B cell (primary cell): ENCODE measurements at places on chromosomes 16 and 17.
A peak's percentile ranks its signal among the peaks of the same experiment; 100 is the strongest.

DNA sequence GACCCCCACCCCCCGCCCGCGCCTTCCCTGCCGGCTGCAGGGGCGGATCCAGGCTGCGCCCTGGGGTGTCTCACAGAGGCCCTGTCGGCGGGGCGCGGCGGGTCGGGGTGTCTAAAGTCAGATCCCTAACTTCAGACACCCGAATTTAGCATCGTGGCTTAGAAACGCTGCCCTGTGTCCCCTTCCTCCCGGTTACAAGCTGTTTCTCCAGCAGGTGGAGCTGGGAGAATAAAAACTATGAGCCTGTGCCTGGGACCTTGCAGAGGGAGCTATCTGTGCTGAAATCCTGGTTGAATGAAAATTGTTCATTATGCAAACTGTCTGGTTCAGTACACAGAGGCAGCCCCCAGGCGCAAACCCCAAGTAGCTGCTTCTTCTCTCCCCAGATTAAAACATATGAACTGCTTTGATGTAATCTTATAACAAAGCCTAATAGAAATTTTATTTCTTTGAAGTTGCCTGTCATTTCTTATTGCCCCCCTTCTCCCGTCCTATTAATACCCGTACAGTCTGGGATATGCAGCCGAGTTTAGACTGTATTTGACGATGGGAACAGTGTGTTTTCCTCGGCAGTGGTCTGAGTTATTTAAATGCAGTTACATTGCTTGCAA is 79.0 kb downstream of the RPA1 start:
- peak; percentile 51 for DNase-seq

GRCh38 chr16:67399218-67399733 is 6.0 kb upstream of the TPPP3 start:
- DNase-seq: peak; percentile 72

GRCh38 chr16:11734025-11734652 is 8.5 kb downstream of the TXNDC11 start:
- DNase-seq: no peak

DNA sequence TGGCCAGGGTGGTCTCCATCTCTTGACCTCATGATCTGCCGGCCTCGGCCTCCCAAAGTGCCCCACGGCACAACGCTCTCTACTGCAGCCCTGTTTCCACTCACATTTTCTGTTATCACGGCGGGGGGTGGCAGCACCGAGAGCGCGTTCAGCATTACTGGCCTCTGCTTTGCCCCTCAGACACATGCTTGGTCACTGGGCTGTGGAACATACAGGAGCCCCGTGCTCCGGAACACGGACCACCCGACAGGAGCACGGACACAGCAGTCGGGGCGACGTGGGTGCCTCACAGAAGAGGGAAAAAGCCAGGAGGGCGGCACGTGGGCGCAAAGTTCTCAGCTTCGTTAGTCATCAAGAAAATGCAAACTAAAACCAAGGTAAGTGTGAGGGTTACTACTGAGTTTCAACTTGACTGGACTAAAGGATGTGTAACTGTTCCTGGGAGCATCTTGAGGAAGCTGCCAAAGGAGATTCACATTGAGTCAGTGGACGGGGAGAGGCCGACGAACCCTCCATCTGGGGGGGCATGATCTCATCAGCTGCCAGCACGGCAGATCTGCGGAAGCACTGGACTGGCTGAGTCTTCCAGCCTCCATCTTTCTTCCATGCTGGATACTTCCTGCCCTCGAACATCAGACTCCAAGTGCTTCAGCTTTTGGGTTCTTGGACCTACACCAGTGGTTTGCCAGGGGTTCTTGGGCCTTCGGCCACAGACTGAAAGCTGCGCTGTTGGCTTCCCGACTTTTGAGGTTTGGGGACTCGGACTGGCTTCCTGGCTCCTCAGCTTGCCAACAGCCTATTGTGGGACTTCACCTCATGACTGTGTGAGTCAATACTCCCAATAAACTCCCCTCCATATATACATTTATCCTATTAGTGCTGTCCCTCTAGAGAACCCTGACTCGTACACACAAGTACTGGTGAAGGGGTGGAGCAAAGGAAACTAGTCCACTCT is 106.8 kb downstream of the ZNF778 start:
- DNase-seq: no peak

DNA sequence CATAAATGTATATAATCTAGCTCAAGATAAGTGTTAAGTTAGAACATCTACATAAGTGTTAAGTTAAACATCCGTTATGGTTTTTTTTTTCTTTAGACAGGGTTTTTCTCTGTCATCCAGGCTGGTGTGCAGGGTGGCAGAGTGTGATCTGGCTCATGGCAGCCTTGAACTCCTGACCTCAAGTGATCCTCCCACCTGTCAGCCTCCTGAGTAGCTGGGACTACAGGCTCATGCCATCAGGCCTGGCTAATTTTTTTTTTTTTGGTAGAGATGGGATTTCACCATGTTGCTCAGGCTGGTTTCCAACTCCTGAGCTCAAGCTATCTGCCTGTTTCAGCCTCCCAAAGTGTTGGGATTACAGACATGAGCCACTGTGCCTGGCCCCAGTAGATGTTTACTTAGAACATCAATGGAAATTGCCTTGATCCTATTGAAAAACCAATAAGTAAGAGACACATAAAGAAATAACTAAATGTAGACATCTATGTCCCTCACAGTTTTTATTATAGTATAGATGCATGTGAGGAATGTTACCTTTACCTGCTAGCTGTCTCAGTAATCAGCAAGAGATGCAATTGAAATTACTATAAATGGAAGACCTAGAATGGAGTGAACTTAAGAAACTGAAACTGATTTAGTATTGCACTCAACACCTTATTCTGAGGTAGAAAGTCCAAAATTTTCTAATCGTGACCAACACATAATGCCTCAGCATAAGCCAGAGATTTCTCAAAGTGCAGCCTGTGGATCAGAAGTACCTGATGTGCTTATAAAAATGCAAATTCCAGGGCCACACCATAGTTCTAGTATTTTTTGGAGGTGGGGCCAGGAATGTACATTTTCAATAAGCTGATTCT is 5.5 kb upstream of the FAM20A start:
- no peak for DNase-seq
